ENCODE measurements at places on chromosomes 2 and 18.

GRCh38 chr2:37506407-37507050 lies 162.1 kb downstream of the QPCT start:
- no peak for DNase-seq

GRCh38 chr2:157787364-157787938 lies 88.7 kb downstream of the ACVR1 start:
- no peak for DNase-seq

- DNase-seq: no peak
Measured at GRCh38 chr18:13518382-13518781, 208.0 kb downstream of the FAM210A start.

GRCh38 chr2:169066897-169067296 lies 2.5 kb upstream of the DHRS9 start:
- no peak for DNase-seq

DNA sequence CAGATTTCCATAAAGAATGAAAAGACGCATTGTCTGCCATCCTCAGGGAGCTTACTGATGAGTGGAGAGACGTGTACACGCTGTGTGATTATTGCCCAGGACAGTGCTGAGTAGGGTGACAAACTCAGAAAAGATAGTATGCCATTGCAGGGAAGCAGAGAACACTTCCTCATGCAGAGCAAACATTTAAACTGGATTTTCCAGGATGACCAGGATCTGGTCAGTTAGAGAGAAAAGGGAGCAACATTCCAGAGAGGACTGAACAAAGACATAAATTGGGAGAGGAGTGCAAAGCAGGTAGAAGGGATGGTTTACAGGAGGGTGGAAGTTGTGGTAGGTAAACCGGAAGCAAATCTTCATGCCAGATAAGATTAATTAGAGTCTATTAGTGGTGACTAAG lies 2.3 kb downstream of the SLC9A2 start:
- no peak for DNase-seq

DNA sequence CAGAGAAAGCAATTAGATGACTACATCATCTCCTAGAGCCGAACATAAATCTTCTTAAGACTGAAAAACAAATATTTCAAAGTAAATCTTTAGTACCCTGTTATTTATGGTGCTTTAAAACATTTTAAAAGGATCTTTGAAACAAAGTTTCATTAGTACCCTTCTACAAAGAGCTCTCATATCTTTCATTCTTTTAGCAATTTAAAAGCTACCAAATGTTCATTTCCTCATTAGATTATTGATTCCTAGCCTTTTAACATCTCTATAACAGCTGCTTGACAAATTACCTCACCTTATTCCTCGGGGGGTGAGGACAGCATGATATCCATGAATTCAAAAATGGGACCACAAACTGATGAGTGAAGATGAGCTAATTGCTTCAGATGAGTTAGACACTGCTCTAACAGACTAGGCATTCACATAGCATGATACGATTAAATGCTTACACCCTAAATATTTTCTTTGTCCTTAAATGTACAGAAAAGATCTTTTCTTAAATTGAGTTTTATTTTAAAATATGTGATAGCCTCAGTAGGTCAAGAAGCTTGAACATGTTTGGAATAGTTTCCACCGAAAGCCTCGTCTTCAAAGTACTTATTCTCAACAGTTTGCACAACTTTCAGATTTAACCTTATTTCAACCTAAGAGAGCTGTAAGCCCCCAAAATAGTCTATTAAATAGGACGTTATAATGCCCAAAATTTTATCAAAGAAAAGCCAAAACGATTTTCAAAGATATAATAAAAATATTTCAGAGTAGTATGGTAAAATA lies 2.1 kb downstream of the ATAD2B start:
- DNase-seq: no peak

DNA sequence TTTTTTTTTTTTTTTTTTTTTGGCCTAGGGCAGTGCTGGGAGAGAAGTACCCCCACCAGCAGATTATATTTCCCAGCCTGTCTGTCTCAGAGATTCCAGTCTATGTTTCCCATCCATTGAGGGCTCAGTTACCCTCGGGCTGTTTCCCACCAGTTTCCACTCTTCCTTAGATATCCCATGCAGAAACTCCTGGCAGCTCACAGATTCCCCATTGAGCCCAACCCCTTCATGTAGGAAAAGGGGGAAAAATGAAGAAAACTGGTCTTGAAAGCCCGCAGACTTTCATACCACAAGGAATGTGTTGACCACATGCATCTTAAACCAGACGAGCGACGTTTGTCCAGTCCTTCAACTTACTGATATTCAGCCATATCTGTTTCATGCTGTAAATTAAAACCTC lies 15.2 kb downstream of the ASXL3 start:
- no peak for DNase-seq

DNA sequence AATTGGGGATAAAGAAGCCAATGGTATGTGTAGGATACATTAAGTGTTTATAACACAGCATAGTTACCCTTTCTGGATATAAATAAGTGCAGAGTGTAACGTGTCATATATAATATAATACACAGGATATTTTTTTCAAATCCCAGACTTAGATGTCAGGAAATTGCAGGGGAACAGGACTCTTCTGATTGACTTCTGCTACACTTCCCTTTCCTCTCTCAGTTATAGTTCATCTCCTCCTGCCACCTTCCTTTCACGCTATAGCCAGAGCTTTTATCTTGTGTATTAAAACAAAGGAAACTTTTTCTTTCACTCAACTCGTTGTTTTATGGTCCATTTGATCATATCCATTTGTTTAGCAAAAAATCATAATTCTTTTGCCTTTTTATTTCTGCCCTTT lies 158.0 kb upstream of the RASGRP3 start:
- no peak for DNase-seq

DNA sequence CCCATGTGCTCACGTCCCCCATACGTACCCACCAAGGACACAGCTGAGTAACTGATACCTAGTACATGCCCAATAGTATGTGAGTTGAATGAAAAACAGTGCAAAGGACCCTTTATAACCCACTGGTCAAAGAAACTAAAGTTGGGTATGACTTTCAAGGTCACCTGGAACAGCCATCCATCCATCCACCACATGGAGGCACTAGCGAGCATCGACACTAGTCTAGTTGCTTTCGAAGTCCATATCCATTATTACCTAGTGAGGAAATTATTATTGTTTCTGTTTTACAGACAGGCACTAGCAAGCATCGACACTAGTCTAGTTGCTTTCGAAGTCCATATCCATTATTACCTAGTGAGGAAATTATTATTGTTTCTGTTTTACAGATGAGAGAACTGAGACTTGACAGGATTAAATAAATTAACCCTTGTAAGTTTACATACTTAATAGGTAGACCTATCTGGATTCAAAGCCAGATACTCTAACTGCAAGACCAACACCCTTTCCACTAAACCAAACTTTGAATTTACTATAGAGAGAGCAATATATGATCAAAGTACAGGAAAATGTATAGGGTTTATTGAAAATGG lies 233.7 kb downstream of the METTL4 start:
- DNase-seq: peak; percentile 30

- no peak for DNase-seq
Measured at GRCh38 chr2:186913870-186914269, 64.9 kb upstream of the ZSWIM2 start.

- DNase-seq: no peak
Measured at GRCh38 chr2:218516614-218517013, 51.5 kb downstream of the USP37 start.

GRCh38 chr2:185970148-185970852 lies 231.7 kb downstream of the FSIP2 start:
- no peak for DNase-seq

- no peak for DNase-seq
Measured at GRCh38 chr18:62596145-62597005, 73.5 kb downstream of the ZCCHC2 start.

DNA sequence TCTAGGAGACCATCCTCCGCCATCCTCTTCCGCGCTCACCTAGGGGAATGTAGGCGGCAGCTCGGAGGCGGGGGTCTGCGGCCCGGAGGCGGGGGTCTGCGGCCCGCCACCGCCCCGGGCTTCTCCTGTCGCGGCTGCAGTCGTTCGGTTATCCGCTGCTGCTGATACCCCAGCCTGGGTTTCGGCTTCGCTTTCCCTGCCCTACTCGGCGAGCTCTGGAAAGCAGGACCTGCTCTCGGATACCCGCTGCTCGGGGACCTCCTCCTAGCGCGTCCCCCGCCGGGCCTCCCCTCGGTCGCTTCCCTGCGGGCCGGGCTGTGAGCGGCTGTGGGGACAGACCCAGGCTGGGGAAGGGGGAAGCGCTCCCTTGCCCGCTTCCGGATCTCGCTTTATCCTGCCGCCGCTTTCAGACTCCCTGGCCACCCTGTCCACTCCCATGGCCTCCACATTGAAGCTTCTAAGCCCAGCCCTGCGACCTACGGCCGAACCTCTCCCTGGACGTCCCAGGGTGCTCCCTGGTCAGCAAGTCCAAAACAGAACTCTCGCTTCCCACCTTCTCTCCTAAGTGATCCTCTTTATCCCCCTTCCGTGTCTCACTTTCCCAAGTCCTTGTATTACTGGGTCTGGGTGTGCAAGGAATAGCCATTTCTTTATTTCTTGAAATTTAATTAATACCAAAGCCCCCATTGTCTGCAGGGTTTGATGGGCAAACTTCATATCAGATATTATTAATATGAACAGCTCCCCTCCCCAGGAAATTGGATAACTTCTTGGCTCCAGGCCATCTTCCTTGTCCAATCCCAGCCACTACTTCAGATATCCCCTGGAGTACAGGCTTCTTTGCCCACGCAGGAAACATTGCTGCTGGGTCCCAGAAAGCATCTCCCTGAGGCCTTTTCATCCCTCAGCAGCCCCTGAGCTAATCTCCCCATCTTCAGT lies 769 bp downstream of the FKBP1B start:
- peak; percentile 22 for DNase-seq

DNA sequence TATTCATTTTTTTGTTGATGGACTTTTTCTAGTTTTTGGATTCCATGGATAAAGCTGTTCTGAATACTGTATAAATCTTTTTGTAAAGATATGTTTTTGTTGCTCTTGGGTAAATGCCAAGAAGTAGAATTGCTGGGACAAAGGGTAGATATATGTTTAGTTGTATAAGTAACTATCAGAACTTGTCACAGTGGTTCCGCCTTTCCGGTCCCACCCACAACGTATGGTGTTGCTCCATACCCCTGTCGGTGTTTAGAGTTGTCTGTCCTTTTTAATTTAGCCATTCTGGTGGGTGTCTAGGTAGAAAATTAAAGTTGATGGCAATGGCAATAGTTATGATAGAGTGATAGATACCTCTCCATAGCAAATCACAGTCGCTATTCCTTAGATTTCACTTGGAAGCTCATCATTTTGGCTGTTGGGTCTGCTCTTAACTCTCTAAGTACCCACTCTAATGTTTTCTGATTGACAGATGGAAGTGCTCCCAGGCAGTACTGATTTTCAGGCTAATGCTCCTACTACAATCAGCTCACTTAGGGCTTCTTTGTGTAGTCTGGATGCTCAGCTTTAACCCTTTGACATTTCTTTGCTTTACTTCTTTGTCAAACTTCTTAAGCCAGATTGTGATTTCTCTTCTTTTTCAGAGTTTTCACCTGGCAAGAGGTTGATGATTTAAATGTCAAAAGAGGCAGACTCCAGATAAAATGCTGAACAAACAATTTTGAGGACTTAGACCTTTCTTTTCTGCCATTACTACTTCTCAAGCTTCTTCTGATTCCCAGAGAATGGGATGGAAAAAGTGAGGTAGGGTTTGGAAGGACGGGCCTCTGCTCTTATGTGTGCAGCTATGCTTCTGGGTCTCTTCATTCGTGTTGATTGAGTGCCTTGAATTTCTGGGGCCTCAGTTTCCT lies 156.4 kb downstream of the AQP4 start:
- DNase-seq: no peak

DNA sequence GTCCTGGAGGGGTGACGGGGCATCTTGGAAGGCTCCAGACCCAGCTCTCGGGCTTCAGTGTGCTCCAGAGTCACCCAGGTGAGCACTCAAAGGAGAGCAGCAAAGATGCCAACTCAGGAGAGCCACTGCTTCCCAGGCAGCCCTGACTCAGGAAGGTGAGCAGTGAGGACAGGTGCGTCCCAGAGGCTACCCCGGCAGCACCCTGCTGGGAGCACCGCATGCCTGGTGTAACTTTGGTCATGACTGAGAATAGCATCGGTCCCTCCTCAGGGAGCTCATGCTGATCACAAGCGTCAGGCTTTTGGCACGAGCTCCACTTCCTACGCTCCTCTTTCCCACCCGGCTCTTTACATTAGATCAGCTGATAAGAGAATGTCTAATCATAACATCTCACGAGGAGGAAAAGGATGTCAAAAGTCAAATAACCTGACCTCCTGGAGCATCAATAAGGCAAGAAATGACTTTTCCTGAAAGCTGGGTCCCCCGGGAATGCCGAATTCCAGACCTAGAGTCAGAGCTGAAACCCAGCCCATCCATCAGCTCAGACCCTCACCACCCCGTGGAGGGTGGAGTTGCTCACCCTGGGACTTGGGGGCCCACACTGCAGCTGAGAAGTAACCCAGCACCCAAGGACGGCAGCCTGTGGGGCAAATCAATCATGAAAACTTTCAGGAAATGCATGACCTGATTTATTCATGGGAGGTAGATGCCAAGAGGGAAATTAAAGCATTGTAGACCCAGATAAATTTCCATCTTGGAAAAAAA lies 248.8 kb downstream of the ACKR3 start:
- no peak for DNase-seq

DNA sequence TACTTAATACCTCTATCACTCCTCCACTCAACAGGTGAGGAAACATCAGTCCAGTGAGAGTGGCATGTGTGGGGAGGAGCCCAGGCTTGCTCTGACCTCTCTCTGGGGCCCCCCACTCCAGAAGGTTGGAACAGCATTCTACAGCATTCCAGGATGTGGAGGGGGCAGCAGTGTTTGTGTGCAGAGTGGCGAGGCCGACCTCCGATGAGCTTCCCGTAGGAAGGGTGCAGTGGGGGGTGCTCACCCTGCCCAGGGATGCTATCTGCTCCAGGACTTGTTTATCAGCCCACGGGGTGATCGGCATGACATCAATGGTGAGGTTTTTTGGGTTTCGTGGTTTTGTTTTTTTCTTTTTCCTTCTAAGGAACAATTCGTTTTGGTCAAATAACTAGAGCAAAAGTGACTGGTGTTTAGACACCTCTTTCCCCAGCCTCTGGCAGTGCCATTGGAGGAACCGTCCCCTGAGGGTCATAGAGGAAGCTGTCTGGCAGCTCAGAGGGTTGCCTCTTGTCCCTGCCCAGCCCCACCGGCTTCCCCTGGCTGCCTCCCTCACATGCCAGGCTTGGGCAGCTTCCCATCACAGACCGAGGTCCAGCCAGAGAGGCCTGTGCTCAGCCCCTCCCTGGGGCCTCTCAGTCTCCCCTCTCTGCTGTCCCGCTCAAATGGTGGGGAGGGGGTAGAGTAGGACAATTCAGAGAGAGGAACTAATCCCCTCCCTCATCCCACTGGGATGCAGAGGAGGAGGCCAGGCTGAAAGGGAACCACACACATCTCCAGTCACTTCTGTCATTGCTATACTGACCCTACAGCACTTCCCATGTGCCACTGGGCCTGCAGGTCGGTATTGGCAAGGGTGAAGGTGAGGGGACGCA lies 96.5 kb downstream of the ZFP36L2 start:
- peak; percentile 30 for DNase-seq

- no peak for DNase-seq
Measured at GRCh38 chr2:71596011-71596410, 142.7 kb downstream of the DYSF start.

Measured in memory B cell (primary cell).